Stimulated activated CD8-positive, alpha-beta memory T cell treated with anti-CD3 and anti-CD28 coated beads, Interleukin-7, amount 100 ng/mL, for 1 hour (primary cell): ENCODE measurements at places on chromosomes 3 and 15.

DNA sequence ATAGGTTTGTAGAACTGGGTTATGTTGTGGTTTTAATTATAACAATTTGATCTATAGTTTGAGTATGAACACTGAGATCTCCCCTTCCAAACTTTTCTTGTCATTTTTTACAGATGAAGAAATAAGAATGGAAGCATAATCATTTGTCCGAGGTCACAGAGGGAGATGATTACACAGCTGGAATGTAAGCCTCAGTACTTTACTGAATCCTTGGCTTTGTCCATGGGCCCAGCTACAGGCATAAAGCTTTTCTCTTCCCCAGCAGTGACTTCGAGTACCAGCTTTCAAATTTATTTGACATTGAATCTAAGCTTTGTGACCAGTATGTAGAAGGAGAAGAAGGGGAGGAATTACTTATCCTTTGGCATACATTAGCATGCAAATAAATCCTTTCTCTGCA lies 80.9 kb upstream of the DCBLD2 start:
- DNase-seq = no peak

DNA sequence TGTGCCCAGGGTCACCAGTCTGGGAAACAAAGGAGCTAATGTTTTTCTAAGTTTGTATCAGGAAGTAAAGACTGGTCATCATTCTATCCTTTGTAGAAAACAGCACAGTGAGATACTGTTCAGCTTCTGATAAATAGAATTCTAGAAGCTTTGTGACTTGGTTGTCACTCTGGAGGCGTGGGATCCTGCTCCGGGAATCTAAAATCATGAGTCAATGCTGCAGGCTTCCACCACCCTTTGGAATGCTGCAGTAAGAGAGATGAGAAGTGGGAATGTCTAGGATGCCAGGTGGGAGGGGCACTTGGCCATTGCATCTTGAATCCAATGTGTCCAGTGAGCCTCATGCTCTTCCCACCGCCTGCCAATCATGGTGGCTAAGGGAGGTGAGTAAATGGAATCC lies 40.9 kb downstream of the SAMMSON start:
- no peak for DNase-seq

DNA sequence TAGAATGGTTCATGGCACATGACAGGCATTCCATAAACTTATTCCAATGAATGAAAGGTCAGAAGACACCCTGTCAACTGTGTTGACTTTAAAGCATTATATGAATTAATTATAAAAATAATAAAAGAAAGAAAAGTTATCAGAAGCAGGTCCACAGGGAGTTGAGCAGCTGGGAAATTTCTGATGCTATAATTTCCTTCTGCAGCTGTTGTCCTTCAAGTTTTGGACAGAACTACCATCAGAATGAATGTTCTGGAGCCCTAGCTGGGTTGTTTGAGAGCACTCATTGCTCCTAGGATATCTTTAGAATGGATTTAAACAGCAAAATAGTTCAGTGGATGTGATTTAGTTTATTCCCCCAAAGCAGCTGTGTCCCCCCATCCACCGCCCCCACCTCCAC lies 232.4 kb upstream of the PROK2 start:
- no peak for DNase-seq

- DNase-seq = no peak
These were observed 249.3 kb upstream of the THBS1 start for GRCh38 chr15:39331584-39331983.

GRCh38 chr3:173993299-173993698 lies 595.8 kb downstream of the NLGN1 start:
- no peak for DNase-seq

DNA sequence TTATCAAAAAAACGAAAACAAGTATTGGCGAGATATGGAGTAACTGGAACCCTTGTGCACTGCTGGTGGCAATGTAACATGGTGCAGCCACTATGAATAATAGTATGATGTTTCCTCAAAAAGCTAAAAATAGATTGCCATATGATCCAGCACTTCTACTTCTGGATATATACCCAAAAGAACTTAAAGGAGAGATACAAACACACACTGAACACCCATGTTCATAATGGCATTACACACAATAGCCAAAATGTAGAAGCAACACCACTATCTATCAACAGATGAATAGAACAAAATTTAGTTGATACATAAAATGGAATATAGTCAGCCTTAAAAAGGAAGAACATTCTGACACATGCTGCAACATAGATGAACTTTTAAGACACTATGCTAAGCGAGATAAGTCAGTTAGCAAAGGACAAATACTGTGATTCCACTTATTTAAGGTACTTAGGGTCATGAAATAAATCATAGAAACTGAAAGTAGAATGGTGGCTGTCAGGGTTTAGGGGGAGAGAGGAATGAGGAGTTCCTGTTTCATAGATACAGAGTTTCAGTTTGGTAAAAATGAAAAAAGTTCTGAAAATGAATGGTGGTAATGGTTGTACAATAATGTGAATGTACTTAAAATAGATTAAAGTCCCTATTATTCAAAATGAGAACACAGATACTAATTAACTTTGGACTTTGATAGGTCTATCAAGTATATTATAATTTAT lies 59.4 kb upstream of the IMPG2 start:
- no peak for DNase-seq

- DNase-seq = no peak
These were observed 18.2 kb downstream of the ABTB1 start for GRCh38 chr3:127690823-127691452.

DNA sequence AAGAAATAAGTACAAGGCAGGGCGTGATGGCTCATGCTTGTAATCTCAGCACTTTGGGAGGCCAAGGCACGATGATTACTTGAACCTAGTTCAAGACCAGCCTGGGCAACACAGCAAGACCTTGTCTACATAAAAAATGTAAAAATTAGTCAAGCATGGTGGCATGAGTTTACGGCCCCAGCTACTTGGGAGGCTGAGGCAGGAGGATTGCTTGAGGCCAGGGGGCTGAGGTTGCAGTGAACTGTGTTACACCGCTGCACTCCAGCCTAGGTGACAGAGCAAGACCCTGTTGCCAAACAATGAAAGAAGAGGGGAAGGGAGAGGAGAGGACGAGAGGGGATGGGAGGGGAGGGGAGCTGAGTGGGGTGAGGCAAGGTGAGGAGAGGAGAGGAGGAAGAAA lies 152.7 kb upstream of the PRICKLE2 start:
- no peak for DNase-seq

DNA sequence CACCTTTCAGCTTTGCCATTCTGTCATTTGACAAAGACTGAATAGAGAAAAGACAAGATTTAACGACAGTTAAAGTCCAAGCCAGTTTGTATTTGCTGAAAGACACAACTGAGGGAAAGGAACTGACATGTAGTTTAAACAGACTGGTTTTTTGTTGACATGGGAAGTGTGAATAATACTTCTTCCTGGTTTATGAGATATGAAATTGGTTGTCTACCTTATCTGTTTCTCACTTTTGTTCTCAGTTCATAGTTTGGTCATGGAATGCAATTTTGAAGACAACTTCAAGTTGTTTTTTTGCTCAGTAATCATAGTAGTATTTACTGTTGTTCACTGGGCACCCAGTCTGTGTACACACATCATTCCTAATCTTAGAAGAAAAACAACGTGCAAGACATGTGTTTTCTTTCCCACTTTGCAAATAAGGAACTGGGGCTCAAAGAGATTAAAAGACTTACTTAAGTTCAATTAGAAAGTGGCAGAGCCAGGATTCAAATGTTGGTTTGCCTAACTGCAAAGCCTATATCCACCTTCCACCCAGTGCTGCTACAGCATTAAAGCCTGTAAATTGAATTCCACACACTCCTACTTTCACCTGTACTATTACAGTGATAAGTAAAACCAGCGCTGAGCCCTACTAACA lies 103.5 kb downstream of the LPP start:
- DNase-seq = no peak

DNA sequence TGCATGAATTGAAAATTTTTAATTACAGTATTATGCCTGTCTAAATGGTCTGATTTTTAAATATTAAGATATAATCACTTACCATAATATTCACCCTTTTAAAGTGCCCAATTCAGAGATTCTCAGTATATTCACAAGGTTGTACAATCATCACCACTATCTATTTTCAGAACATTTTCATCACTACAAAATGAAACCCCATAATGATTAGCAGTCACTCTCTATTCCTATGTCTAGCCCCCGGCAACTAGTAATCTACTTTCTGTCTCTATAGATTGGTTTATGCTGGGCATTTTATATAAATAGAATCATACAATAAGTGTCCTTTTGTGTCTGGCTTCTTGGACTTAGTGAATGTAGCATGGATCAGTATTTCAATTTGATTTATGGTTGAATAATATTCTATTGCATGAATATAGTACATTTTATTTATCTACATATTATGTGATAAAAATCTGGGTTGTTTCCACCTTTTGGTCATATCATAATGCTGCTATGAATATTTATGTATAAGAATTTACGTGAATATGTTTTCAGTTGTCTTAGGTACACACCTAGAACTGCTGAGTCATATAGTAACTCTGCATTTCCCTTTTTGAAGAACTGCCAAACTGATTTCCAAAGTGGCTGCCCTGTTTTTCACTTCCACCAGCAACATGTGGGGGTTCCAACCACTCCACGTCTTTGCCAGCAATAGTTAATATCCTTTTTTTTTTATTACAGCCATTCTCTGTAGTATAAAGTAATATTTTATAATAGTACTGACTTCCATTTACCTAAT lies 485.7 kb upstream of the ZNF385D start:
- DNase-seq = no peak

DNA sequence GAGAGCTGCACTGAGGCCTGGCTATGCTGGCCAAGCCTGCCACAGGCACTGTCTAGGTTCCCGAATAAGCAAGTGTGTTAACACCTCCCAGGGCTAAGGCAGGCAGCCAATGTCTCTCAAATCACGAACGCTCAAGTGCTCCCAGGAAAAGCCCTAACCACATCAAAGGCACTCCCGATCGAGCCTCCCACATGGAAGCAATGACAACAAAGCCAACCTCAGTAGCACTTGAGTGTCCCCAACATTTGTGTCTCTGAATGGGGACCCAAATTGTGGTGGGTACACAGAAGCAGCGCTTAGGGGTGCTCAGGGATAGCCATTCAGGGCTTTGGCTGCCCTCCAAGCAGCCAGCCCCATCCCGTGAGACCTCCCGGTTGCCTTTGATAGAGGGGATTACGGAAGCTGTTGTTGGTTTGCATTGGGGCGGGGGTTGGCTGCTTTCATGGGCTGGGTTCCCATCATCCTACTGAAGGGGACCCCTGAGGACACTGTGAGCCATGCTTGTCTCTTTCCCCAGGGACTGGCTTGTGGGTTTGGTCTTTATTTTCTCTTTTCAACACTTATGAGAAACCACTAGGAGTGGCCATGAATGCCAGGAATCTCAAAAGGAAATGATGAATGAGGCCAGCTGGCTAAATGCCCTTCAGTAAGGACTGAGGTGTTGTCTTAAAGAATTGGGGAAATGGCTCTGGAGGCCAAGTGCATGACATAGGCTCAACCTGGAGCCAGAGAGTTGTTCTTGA lies 234.1 kb upstream of the FEZF2 start:
- DNase-seq = no peak

DNA sequence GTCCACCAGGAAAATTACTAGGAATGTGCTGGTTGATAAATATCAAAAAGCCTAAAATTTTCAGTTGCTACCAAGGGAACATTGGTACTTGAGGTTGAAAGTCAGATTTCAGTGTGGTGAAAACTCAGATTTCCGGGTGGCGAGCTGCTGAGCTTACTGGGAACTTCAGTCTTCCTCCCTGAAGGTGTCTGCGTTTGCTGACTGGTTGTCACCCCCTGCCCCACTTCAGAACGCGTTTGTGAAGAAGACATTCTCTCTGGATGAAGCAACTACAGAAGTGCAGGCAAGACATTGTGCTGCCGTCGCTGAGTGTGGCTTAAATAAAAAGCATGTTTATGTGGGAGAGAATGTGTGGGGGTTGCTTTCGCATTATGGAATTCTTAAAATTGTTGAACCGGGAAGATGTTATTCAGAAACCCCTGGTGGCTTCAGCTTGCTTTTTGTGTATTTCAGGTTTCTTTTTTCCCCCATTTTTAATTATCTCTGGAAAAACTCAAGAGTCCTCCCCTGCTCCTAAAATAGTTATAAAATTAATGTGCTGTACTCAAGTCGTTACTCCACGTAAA lies 7.1 kb downstream of the FAM81A start:
- no peak for DNase-seq

DNA sequence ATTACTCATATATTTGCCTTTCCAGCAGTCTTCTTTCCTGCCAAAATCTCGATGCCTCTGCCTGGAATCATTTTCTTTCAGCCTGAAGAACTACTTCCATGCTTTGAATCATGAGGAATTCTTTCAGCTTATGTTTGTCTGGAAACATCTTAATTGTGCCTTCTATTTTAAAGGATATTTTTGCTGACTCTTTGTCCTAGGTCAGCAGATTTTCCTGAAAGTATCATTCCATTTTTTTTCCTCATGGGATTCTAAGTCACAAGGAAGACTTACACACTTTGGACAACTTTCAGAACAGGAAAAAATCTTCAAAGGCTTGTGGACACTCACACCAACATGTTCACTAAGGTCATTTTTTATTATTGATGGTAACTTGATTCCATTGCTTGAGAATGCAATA lies 10.1 kb downstream of the PRR23E start:
- no peak for DNase-seq

- no peak for DNase-seq
These were observed 111.9 kb downstream of the ATG7 start for GRCh38 chr3:11384074-11384473.

- no peak for DNase-seq
These were observed 302.1 kb downstream of the ZPLD1 start for GRCh38 chr3:102736975-102737304.

DNA sequence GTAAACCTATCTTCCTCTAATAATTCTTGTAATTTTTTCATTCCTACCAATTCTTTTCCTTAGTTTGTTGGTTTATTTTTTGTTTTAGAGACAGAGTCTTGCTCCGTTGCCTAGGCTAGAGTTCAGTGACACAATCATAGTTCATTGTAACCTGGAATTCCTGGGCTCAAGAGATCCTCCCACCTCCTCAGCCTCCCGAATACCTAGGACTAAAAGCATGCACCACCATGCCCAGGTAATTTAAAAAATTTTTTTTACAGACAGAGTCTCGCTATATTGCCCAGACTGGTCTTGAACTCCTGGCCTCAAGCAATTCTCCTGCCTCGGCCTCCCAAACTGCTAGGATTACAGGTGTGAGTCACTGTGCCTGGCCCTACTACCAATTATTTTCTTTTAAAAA lies 220.2 kb downstream of the ERC2 start:
- no peak for DNase-seq

- DNase-seq = no peak
These were observed 922 bp downstream of the RAB11A start for GRCh38 chr15:65869954-65870871.

DNA sequence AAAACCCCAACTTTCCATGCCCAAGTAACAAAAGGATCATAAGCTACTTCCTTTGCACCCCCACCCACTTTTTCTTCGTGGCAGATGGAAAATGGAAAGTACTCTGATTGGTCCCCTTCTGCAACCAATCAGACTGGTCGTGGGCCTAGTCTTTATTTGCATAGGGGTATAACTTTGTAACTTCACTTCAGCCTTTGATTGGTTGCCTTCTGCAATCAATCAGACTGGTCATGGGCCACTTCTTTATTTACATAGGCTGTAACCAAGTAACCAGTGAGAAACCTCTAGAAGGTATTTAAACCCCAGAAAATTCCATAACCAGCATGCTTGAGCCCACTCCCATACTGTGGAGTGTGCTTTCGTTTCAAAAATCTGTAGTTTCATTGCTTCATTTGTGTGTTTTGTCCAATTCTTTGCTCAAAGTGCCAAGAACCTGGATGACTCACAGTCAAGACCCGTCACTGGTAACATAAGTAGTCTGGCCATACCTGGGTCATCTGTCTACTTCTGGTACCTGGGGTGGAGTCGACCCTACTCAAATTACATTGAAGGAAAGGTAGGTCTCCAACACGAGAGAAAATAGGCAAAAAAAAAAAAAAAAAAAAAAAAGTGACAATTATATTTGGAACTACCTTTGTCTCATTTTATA lies 41.9 kb downstream of the CMTM8 start:
- DNase-seq = no peak
